ENCODE measurements at places on chromosomes 4 and X.

DNA sequence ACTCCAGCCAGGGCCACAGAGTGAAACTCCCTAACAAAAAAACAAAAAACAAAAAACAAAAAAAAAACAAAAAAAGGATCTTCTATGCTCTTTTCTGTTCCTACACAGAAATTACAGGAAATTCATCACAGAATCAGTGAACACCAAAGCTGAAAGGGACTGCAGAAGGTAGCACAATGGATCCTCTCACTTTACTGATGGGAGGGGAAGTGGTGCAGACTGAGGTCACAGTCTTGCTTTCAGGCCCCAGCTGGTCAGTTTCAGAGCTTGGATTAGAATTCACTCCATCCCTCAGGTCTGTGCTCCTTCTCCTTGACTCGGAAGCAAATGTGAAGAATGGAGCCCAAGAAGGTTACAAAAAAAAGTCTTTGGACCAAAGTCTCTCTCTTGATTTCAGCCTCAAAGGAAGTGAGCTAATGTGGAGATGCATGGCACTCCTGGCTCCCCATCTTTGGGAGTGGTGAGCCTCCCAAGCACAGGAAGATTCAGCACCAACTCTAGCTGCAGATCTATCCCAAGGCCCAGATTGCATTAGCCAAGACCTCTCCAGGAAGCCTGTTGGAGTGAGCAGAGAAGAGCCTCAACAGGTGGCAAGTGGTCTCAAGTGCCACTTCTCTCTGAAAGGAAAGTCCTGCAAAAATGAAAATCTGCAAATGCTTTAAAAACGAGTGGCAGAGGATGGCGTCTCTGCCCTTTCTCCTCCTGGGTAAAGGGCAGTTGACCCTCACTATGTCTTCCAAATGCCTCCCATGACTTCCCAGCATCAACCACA lies 176.0 kb downstream of the MAML3 start:
- H3K36me3 ChIP-seq: no peaks in the 10 kb centered on the region
- no peaks in the 10 kb centered on the region for H3K27me3 ChIP-seq
- H3K27ac ChIP-seq: no peak overlapping the region
- H3K4me1 ChIP-seq: peaks cover 3% of the 10 kb centered on the region
- H3K4me3 ChIP-seq: no peak overlapping the region
- no peak for DNase-seq

DNA sequence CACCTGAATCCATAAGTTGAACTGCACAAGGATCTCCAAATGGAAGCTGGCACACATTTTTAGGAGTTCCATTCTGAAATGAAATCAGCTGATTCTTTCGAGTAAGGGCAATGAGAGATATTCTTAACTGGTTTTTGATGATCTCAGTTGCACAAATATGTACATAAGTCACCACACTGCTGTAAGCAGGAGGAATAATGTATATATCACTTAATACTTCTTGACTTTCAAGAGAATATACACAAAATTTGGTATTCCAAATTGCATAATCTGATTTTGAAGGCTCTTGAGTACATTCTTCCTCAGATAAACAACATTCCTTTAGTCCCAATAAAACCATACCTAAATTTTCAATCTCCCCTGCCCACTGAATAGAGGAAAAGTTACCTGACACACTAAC lies 8.2 kb downstream of the FANCB start:
- H3K4me1 ChIP-seq: no peaks in the 10 kb centered on the region
- peak; percentile 76 for DNase-seq
- no peaks in the 10 kb centered on the region for H3K36me3 ChIP-seq
- H3K4me3 ChIP-seq: no peak overlapping the region

GRCh38 chrX:108511721-108512120 lies 72.1 kb downstream of the COL4A5 start:
- H3K36me3 ChIP-seq: no peaks in the 10 kb centered on the region
- no peak overlapping the region for H3K27ac ChIP-seq
- no peaks in the 10 kb centered on the region for H3K27me3 ChIP-seq
- no peak overlapping the region for H3K4me3 ChIP-seq

DNA sequence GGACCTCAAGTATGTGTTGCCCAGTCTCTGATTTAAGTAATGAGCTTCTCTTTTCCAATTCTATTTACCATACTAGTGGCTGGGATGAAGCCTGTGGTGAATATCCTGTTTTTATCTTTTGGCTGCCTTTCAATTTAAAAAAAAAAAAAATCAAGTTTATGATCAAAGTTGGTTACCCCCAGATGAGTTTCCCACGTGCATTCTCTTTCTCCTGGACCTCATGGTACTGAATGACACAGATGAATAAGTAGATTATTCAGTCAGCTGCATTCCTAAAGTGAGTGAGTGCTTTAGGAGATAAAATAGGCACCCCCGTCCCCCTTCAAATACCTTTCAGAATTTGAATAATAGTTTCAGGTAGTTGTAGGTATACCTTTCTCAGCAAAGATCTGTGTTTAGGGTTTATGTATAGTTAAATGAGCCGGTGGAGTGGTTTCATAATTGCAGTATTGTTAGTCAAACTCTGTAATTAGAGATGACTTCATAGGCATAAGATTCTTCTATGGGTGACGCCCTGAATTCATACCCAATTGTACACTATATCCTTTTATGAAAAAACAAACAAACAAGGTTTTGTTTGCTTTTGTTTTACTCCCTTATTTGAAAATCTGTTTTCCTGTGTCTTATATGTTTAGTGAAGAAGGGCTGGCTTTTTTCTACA lies 41.9 kb downstream of the PLS3 start:
- no peak overlapping the region for H3K4me3 ChIP-seq
- H3K27me3 ChIP-seq: peaks cover 3% of the 10 kb centered on the region
- peaks cover 2% of the 10 kb centered on the region for H3K4me1 ChIP-seq

Data from IMR-90 (cell line).